DMS 273 treated with DMSO at 0.1 percent for 48 hours (cell line): ENCODE measurements at places on chromosomes 6 and 20.

DNA sequence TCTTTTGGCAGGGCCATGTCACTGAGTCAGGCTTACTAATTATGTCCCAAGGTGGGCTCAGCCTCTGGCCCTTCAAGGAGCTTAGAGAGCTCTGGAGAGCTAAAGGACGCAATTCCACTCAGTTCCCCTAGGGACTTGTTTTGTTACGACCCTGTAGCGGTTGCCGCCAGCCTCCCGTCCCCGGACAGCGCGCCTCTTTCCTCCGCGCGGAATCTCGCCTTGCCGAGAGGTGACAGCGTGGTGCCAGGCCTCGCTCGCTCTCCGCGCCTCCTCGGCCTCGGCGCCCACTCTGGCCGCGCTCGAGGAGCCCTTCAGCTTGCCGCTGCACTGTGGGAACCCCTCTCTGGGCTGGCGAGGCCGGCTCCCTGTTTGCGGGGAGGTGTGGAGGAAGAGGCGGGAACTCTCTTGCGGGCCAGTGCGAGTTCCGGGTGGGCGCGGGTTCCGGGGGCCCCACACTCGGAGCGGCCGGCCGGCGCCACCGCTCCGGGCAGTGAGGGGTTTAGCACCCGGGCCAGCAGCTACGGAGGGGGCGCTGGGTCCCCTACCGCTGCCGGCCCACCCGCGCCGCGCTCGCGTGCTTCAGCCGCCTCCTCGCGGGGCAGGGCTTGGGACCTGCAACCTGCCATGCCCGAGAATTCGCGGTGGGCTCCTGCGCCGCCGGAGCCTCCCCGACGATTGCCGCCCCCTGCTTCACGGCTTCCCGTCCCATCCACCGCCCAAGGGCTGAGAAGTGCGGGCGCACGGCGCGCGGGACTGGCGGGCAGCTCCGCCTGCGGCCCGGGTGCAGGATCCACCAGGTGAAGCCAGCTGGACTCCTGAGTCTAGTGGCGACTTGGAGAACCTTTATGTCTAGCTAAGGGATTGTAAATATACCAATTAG, 9.9 kb upstream of the ZNF311 start:
- no peak for DNase-seq

GRCh38 chr6:20605061-20605460, 70.8 kb downstream of the CDKAL1 start:
- no peak for DNase-seq

GRCh38 chr20:16397086-16397485, 176.2 kb downstream of the KIF16B start:
- no peak for DNase-seq

DNA sequence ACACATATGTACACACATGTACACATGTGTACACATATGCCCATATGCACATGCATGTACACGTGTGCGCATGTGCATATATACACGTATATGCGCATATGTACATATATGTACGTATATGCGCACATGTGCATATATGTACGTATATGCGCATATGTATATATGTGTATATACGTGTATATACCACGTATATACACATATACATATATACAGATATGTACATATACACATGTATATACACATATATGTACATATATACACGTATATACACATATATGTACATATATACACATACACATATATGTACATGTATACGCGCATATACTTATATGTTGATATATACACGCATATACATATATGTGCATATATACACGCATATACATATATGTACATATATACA, 8.9 kb upstream of the SNAP91 start:
- no peak for DNase-seq

DNA sequence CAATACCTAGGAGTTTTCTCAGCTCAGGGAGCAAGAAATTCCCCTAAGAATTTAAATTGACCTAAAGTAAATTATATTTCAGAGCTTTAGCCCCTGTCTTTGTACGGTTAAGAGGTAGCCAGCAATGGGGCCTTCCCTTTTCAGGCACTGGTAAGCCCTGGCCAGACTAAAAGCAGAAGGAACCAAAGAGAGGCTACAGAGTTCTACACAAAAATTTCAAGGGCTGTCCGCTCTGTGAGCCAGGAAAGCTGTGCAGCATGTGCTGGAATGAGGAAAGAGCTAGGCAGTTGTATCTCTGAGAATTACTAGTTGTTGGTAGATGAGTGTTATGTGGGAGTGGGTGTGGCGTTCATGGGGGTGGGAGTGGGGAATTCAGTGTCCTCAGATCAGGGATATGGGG, 96.3 kb upstream of the MAFB start:
- DNase-seq = no peak

GRCh38 chr20:2469991-2470422, 582 bp downstream of the SNRPB start:
- DNase-seq = peak; percentile 29

GRCh38 chr6:98871057-98871456, 36.7 kb downstream of the POU3F2 start:
- DNase-seq = no peak

DNA sequence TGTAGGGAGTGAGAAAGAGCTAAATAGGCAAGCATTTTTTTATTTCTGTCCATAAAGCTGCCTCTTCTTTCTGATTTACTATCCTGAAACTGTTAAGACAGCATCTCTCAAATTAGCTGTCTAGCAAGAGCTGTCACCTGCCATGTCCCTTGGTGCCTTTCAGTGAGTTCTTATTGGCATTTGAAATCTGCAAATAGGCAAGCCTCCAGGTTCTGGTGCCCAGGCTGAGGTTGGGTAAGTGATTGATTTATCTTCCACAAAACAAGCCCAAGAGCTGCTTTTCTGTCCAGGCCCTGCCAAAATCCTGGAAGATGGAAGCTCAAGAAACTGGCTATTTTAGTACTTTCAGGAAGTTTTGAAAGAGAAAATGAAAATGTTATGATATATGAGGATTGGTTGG, 22.4 kb downstream of the MANEA start:
- DNase-seq = no peak

GRCh38 chr20:444862-445426, 17.4 kb downstream of the TBC1D20 start:
- DNase-seq = no peak

DNA sequence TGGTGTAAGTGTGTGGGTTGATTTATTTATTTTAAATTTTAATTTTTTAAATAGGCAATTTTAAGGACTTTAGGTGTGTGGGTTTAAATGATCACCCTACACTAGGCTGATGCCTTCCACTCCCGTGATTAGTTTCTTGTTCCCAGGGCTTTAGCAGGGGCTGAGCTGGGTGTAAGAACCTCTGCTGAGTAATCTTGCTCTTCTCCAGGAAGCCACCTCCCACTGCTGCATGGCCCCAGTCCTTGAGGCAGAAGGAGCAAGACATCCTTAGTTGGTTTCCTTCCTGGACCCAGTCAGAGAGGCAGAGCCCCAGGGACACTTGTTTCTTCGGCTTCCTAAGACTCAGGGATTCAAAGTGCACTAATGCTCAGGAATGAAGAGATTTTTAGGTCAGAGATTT, 19.8 kb upstream of the CDC5L start:
- DNase-seq = no peak

GRCh38 chr6:105713474-105714118, 310.7 kb upstream of the PREP start:
- DNase-seq = no peak

- no peak for DNase-seq
Measured at GRCh38 chr6:8705435-8706020, 270.2 kb upstream of the SLC35B3 start.

DNA sequence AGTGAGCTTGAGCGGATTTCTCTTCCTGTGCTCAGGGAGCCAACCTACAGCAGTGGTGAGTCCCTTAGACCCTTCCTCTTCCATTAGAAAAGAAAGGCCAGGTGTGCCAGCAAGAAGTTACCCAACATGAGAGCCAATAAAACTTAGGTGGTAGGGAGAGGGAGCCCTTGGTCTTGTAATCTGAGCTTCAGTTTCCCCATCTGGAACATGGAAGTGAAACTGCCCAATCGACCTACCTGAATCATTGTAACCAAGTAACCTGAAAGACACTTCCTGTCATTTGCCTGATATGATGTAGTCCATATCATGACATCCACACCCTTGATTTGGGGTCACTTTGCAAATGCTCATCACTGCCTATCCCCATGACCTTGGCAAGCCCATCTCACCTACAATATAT, 66.4 kb downstream of the MDGA1 start:
- no peak for DNase-seq

- no peak for DNase-seq
Measured at GRCh38 chr6:69026715-69027114, 391.6 kb downstream of the ADGRB3 start.

- DNase-seq = no peak
Measured at GRCh38 chr6:34066772-34067770, 78.8 kb downstream of the GRM4 start.

DNA sequence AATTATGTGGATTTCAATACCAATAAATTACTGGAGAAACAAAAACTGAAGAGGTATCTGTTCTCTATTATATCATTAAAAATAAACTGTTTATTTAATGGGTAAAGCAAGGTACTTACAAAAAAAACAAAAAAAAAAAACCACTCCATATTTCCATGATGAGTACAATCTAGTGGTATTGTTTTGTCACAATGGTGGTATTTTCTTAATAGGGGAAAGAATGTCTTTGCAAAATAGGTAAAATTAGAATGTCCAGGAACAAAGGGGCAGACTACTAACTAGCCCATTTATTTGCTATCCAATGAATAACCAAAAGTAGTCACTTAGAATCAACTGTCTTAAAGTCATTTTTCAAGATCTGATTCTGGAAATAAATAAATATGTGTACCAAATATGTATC, 92.0 kb downstream of the ARHGAP18 start:
- no peak for DNase-seq

DNA sequence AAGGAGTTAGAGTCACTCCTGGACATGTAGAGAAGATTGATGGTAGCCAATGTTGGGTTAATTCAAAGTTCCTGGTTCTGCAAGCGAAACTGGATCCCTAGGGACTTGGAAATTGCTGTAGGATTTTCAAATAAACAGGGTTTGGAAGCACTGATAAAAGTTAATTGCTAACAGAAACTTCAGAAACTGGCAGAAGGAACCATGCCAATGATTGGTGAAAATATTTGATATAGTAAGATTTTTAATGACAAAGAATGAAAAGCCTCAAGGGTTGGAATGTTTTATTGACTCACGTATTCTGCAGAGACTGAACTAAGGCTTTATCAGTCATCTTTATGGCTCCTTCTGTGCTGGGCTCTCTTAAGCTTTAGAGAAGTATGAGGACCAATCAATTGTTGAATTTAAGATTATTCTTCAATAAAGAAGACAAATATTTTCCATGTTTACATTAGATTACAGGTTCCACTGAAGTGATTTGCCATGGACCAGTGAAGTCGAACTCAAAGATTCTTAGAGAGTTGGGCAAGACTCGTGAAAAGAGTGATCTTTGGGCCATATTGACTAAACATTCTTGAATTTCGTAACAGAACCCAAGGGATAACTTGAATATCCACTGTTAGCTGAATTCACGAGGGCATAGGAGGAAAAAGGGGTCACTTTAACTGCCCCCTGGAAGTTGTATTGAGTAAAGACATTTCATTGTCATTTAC, 371.4 kb downstream of the HDGFL1 start:
- no peak for DNase-seq

DNA sequence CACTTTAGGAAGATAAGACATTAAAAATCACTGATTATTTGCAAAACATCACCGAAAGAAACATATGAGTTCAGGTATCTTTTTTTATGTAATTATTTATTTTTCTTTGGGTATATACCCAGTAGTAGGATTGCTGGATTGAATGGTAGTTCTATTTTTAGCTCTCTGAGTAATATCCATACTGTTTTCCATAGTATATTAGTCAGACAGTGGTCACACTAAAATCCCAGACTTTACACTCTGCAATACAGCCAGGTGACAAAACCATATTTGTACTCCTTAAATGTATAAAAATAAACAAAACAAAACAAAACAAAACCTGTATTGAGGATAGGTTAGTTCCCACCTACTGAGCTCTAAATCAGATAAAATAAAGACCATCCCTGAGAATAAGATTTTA, 1024.3 kb upstream of the EYS start:
- no peak for DNase-seq

- DNase-seq = no peak
Measured at GRCh38 chr6:136786658-136787057, 5.6 kb downstream of the MAP3K5 start.

GRCh38 chr20:63355781-63356295, 5.3 kb downstream of the CHRNA4 start:
- DNase-seq = no peak

DNA sequence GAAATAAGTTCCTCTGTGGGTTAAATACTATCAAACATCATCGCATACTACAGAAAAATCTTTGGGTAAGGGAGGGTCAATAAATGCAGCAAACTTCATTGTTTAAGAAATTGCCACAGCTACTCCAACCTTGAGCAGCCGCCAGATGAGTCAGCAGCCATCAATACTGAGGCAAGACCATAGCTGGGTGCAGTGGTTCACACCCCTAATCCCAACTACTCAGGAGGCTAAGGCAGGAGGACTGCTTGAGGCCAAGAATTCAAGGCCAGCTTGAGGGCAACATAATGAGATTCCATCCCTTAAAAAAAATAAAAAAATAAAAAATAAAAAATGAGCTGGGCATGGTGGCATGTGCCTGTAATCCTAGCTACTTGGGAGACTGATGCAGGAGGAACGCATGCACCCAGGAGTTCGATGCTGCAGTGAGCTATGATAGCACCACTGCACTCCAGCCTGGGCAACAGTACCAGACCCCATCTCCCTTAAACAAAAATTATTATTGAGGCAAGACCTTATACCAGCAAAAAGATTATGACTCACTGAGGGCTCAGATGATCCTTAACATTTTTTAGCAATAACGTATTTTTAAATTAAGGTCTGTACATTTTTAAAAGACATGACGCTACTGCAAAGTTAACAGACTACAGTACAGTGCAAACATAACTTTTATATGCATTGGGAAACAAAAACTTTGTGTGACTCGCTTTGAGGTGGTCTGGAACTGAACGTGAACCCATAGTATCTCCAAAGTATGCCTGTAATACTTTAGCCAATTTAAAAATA, 8.8 kb downstream of the SRPK1 start:
- DNase-seq = no peak

- no peak for DNase-seq
Measured at GRCh38 chr20:43914311-43915210, at the start of gene TOX2. Gene TOX2, plus strand, starts transcription at chr20:43914852. Its CDS starts 40 bp downstream, at chr20:43914892.

GRCh38 chr6:25138233-25138933, 140.8 kb upstream of the CARMIL1 start:
- no peak for DNase-seq
